ENCODE measurements at places on chromosomes 6 and 20. TPM values are rescaled to one million over a fixed set of nuclear protein-coding genes. Genes with fewer than 3 reads are reported as not detected.

The REM1 gene
- total RNA-seq: not detected

The PPP1R3G gene
- total RNA-seq: 3.3 TPM

The BTN1A1 gene
- total RNA-seq: under 0.01 TPM

GRCh38 chr6:5274231-5274630, 12.9 kb downstream of the FARS2 start:
- H3K4me1 ChIP-seq: no peaks in the 10 kb centered on the region
- no peak overlapping the region for H3K4me3 ChIP-seq
- no peak overlapping the region for H3K27ac ChIP-seq
- no peaks in the 10 kb centered on the region for H3K36me3 ChIP-seq
- DNase-seq: no peak

GRCh38 chr20:53635221-53635620, 41.6 kb upstream of the ZNF217 start:
- H3K4me3 ChIP-seq: no peak overlapping the region
- no peaks in the 10 kb centered on the region for H3K36me3 ChIP-seq
- no peaks in the 10 kb centered on the region for H3K4me1 ChIP-seq
- no peak for DNase-seq

GRCh38 chr6:148790817-148791216, 44.0 kb downstream of the UST start:
- no peaks in the 10 kb centered on the region for H3K4me1 ChIP-seq
- no peak overlapping the region for H3K27ac ChIP-seq
- no peak for DNase-seq
- H3K27me3 ChIP-seq: no peaks in the 10 kb centered on the region

DNA sequence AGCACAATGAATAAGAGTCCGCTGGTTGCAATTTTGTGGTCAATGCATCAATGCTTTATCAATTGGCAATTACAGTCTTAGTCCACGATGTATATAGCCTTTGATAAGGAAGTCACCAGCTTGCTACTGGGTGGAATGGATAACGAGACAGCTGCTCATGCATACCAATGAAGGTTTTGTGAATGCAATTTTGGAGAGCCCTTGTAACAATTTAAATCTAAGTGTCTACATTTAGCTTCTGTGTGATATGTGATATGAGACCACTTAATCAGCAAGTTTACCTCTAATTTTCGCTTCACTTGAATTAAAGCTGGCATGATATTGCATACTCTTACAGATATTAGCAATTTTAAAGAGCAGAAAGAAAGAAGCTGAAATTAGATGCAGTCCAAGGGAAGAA, 543.9 kb downstream of the RNF144B start:
- H3K27me3 ChIP-seq: no peaks in the 10 kb centered on the region
- H3K36me3 ChIP-seq: no peaks in the 10 kb centered on the region
- no peaks in the 10 kb centered on the region for H3K4me1 ChIP-seq
- H3K4me3 ChIP-seq: no peak overlapping the region
- no peak for DNase-seq

DNA sequence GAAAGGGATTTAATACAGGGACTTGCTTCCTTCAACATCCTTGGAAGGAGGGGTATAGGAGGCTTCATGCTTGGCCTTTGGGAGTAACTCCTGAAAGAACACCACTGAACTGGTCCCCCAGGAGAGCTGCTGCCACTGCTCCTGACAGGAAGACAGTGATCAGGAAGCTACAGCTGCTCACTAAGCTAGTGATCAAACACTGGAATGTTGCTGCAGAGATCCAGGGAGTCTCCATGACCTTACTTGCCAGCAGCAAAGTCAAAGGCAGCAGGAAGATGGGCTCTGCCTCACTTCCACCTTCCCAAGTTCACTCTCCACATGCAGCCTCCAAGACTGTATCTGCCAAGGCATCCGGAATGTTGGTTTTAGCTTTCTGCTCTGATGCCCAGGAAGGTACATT, 31.8 kb downstream of the PIM1 start:
- H3K36me3 ChIP-seq: no peaks in the 10 kb centered on the region
- peaks cover 3% of the 10 kb centered on the region for H3K4me1 ChIP-seq
- no peak overlapping the region for H3K4me3 ChIP-seq
- H3K27ac ChIP-seq: no peak overlapping the region
- no peak for DNase-seq
- H3K27me3 ChIP-seq: peaks cover 5% of the 10 kb centered on the region

DNA sequence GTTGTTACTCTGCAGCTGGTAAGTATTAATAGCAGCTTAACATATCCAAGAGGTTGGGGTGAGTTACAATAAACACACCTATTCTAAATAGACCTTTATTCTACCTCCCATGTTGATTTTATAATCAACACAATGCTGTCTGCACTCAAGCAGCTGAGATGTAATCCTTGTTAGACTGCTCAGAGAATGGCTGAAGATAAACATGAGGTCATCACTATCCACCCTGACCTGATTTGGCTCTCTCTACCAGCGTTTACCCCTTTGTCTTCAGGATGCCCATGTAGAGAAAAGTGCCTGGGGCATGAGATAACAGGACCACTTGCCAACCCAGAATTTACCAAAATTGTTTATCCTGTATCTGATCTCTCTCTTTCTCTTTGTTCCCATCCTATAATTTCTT, 220.7 kb upstream of the DEFB112 start:
- no peak overlapping the region for H3K27ac ChIP-seq
- no peak overlapping the region for H3K4me3 ChIP-seq
- no peak for DNase-seq
- no peaks in the 10 kb centered on the region for H3K36me3 ChIP-seq

DNA sequence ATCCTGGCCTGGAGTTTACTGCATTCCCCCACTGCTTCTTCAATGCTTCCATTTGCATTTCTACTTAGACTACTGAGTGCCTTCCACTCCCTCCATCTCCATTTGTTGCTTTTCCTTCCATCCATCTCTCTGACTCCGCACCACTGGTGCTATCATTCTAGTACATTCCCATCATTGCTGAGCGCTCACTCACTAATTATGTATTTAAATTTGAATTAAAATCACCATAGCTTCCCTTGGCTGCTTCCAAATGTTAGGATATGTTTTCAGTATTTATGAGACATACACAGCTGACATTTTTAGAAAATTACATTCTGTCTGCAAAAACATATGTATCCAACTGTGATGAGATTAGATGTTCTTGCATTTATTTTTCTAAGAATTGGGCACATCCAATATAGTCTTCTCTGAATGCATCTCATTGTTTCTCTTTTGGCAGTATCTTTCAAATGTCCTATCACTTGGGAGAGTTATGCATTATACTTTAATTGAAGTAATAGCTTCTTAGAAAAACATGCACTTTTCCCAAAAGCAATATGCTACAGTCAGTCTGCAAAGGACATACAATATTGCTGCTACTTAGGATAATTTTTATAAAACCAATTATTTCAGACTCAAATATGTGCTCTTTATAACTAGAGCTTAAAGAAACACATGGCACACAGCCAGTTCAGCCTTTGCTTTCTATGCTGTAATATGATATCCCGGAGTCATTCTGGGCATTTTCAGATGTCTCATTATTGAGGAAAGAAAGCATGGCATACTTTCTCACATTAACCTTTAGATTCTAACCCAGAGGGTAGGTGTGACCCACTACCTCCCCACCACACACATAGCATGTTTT, 12.1 kb upstream of the COL21A1 start:
- peaks cover 11% of the 10 kb centered on the region for H3K4me1 ChIP-seq
- H3K27ac ChIP-seq: no peak overlapping the region
- no peaks in the 10 kb centered on the region for H3K36me3 ChIP-seq
- no peak overlapping the region for H3K4me3 ChIP-seq
- no peaks in the 10 kb centered on the region for H3K27me3 ChIP-seq
- DNase-seq: peak; percentile 48

- no peak overlapping the region for H3K4me3 ChIP-seq
- no peaks in the 10 kb centered on the region for H3K36me3 ChIP-seq
- no peak for DNase-seq
- H3K27me3 ChIP-seq: no peaks in the 10 kb centered on the region
Measured at GRCh38 chr6:164990901-164991300, 318.5 kb downstream of the C6orf118 start.

- H3K4me3 ChIP-seq: no peak overlapping the region
- H3K4me1 ChIP-seq: no peaks in the 10 kb centered on the region
- no peaks in the 10 kb centered on the region for H3K36me3 ChIP-seq
- H3K27me3 ChIP-seq: no peaks in the 10 kb centered on the region
- H3K27ac ChIP-seq: no peak overlapping the region
Measured at GRCh38 chr20:41154436-41155176, 17.3 kb downstream of the PLCG1 start.

- H3K27ac ChIP-seq: no peak overlapping the region
- H3K4me3 ChIP-seq: no peak overlapping the region
- H3K36me3 ChIP-seq: no peaks in the 10 kb centered on the region
- no peak for DNase-seq
Measured at GRCh38 chr6:135796643-135797305, 54.7 kb upstream of the PDE7B start.
